Glutamatergic neuron (in vitro differentiated cells): ENCODE measurements at places on chromosomes 6 and 20. TPM values are rescaled to one million over a fixed set of nuclear protein-coding genes. Genes with fewer than 3 reads are reported as not detected.

DNA sequence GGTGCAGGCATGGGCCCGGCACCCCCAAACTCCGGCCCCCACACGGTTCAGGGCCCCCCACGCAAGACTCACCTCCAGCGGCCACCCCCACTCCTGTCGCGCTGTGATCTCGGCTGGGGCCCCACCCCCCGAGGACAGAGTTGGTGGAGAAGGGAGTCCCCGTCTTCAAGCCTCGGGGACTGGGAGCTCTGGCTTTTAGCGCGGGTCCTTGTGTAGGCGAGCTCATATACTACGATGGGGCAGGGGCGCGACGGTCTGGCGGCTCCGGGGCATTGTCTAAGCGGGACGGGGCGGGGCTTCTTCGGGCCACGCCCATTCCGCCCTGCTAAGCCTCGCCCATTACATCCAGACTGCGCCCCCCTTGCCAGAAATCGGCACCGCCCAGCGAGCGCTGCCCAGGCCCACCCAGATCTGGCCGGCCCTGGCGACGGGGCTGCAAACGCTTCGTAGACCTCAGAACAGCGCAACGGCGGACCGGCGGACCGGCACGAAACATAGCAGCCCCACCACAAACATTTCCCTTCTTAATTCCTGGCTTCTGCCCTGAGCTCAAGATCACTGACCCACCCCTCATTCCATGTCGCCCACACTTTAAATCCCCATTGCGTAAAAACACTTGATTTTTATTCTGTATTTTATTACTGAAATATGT, 1.0 kb upstream of the DDAH2 start:
- peaks cover 14% of the 10 kb centered on the region for H3K36me3 ChIP-seq
- peak overlapping the region; percentile 96 for H3K27ac ChIP-seq
- H3K4me3 ChIP-seq, result peak overlapping the region; percentile 98
- DNase-seq, result peak; percentile 95
- H3K4me1 ChIP-seq, result peaks cover 10% of the 10 kb centered on the region

The RALGAPB gene
- 54.6 TPM for total RNA-seq

- peaks cover 10% of the 10 kb centered on the region for H3K27me3 ChIP-seq
- DNase-seq, result no peak
- H3K36me3 ChIP-seq, result no peaks in the 10 kb centered on the region
- no peak overlapping the region for H3K27ac ChIP-seq
These were observed 168.2 kb downstream of the SMOC2 start for GRCh38 chr6:168609026-168609685.

The LY6G5C gene
- 13.8 TPM for total RNA-seq

GRCh38 chr6:38413102-38413800, 226.5 kb downstream of the BTBD9 start:
- no peak for DNase-seq
- no peaks in the 10 kb centered on the region for H3K27me3 ChIP-seq
- H3K4me1 ChIP-seq, result peaks cover 7% of the 10 kb centered on the region

The AURKA gene
- 12.4 TPM for total RNA-seq

DNA sequence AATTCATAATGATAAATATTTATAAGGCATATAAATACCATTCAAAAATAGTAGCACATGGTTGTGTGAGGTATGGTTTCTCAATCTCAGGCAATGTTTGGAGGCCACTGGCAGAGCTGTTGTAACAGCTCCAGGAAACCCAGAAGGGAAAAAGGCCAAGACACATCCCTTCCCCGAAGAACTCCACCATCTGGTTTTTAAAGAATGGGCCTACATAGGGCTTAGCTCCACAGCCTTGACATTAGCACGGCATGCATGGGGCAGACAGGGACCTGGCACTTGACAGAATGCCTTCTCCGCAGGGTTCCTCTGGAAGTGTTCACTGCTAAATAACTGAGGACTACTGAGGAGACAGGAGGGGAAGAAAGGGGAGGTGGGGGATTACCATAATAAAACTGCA, 16.1 kb upstream of the FOXO3 start:
- no peak overlapping the region for H3K27ac ChIP-seq
- no peaks in the 10 kb centered on the region for H3K4me1 ChIP-seq
- no peak overlapping the region for H3K4me3 ChIP-seq
- H3K27me3 ChIP-seq, result no peaks in the 10 kb centered on the region

DNA sequence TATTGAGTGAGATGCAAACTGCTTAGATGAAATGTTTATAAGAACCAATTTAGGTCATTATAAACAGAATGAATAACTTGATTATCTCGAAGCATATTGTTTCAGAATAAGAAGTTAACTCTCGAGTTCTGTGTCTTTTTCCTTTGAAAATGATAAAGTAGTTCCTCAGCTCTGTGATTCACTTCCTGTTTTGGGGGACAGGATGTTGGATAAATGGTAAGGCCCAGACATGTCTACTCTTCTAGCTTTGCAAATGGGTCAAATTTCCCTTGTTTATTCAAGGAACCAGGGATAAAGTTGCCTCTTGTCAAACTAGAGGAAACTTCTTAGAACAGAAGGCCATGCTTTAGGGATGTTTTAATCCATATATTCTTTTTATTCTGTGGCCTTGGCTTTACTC, 246.9 kb downstream of the SOX4 start:
- peaks cover 8% of the 10 kb centered on the region for H3K27me3 ChIP-seq
- no peak for DNase-seq
- H3K4me3 ChIP-seq, result no peak overlapping the region
- H3K27ac ChIP-seq, result no peak overlapping the region
- no peaks in the 10 kb centered on the region for H3K36me3 ChIP-seq

- H3K4me1 ChIP-seq, result peaks cover 2% of the 10 kb centered on the region
- H3K27ac ChIP-seq, result no peak overlapping the region
- no peak for DNase-seq
- H3K27me3 ChIP-seq, result peaks cover 6% of the 10 kb centered on the region
- H3K4me3 ChIP-seq, result no peak overlapping the region
- no peaks in the 10 kb centered on the region for H3K36me3 ChIP-seq
These were observed 35.7 kb downstream of the MGME1 start for GRCh38 chr20:18004384-18005031.
